ENCODE measurements at places on chromosomes 7 and 10.

GRCh38 chr7:80634505-80634904, 3.9 kb upstream of the CD36 start:
- no peak for DNase-seq

DNA sequence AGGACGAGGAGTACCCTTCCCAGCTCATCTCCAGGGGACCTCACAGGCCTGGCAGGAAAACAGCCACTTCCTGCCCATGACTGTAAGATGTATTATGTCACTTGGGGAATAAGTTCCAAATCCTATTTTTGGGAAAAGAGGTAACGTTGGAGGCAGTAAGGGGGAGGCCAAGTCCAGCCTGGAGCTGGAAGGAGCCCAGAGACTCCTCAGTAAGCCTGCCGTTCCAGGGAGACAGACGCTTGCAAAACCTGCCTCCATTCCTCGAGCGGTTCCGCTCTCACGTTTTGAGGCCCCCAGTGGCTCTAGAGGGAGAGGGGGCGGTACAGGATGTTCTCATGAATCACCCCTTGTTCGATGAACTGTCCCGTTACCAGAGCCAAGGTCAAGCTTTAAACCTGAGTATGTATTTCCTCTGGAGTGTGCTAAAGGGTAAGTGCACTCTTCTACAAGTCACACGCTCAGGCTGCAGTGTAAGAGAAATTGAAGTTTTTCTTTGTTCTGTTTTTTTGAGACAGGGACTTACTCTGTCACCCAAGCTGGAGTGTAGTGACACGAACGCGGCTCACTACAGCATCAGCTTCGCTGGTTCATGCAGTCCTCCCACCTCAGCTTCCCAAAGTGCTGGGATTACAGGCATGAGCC, 45.5 kb upstream of the CYTH3 start:
- DNase-seq: no peak

DNA sequence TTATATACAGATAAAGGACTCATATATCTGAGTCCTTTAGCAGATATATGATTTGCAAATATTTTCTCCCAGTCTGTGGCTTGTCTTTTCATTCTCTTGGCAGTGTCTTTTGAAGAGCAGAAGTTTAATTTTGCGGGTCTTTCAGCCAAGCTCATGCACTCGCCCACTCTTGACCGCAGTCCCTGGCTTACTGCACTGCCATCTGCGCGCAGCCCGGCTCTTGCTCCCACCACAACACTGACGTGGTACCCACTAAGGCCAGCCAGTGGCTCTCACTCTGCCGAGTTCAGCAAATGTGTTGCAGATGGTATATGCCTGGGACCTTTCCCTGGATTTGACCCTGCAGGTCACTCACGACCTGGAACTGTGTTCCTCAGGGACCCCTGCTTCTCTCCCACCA, 74.3 kb downstream of the CDH23 start:
- no peak for DNase-seq

DNA sequence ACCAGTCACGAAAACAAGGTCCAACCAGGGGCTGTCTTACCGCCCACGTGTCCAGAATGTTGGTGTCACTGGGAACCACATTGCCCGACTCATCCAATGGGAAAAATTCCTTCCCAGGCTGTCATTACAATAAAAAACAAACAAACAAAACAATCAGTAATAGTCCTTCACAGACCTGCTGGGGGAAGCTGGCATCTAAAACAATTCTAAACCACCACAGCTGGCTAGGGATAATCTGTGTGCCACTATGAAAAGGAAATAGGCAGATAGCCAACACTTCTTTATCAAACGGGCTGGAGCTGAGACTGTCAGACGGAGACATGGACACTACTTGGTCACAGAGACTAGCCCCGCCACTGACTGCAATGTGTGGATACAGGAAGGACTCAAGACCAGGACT, 9.2 kb downstream of the AKR1B1 start:
- DNase-seq: no peak

DNA sequence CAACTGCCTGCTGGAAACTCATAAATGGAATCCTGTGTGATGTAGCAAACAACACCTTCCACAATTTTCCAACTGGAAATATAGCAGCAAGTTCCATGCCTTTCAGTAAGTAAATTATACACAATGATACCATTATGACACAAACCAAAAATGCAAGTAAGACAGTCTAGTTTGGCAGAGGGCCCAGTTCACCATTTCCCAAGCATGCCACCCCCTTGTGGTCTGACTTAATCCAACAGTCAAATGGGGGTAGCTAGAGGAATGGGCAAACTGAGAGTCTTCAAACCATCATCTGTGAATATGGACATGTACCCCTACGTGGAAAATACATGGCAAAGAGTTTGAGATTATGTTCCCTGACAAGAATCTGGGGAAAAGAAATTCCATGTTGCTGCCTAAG, 137.6 kb upstream of the VWC2 start:
- no peak for DNase-seq

DNA sequence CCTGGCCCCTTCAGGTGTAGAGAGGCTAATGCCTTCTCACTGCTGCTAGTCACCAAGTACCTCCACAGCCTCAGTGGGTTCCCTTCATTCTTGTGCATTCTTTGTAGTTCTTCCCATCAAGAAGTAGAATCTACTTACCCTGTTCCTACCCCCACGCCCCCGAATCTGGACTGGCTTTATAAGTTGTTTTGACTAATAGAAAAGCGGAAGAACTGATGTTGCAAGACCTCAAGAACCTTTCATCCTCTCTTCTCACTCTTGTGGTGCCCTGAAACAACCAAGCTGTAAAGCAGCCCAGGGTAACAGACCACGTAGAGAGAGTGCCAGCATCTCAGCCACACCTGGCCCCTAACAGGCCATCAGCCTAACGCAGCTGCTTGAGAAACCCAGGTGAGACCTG, 23.2 kb upstream of the LAMB1 start:
- DNase-seq: no peak

GRCh38 chr10:54985732-54986131, 184.7 kb upstream of the PCDH15 start:
- DNase-seq: no peak

GRCh38 chr7:29019387-29019786, 61.3 kb upstream of the TRIL start:
- no peak for DNase-seq

GRCh38 chr7:28020302-28020940, 160.2 kb downstream of the JAZF1 start:
- peak; percentile 87 for DNase-seq

- DNase-seq: no peak
These were observed 31.7 kb downstream of the CISD1 start for GRCh38 chr10:58300676-58301075.

DNA sequence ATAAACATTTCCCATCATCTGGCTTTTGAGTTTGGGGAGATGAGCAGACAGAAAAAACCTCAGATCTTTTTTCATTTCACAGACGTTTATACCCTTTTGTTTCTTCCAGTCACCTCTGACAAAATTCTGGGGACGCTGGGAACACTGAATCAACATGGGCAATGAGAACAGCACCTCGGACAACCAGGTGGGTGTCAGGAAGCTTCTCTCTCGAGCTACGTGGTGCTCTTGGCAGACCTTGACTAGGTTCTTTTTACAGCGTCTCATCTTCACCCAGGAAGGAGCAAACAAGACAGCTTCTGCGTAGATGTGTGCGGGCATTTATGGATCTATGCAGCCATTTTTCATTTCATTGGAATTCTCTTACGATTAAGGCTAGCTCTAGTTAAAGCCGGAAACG, 32.9 kb downstream of the TACC2 start:
- no peak for DNase-seq

- no peak for DNase-seq
These were observed 323.7 kb upstream of the ANKRD30A start for GRCh38 chr10:36801660-36802059.

DNA sequence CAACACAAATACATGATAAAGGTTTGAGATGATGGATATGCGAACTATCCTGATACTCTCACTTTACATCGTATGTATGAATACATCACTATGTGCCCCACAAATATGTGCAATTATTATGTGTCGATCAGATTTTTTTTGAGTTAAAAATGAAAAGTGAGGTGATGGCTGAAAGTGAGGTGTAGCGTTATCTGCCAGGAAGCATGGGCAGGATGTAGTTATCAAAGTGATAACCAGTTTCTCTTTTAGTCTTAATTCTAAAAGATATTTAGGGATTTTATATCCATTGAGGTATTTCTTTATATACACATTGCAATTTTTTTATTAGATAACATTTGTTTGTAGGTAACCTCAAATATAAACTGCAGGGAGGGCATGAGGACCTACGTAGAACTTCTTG, 15.6 kb upstream of the KLF6 start:
- no peak for DNase-seq

- DNase-seq: no peak
These were observed 2.0 kb downstream of the SUPV3L1 start for GRCh38 chr10:69182005-69182404.

DNA sequence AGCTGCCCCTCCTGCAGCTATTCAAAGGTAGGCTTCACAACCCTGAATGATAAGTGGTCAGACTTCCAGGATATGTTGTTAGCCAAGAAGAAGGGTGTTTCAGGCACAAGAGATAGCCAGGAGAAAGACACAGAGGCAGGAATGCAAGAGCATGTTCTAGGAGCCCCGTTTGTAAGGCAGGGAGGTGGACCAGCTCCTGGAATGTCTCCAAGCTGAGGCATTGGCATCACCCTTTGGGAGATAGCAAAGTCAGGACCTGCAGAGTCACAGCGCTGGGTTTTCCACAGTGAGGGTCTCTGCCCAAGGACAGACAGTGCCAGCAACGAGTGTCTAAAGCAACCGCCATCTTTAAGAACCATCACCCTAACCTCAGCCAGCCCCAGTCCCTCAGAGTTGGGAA, 484.5 kb upstream of the ZMIZ1 start:
- no peak for DNase-seq

DNA sequence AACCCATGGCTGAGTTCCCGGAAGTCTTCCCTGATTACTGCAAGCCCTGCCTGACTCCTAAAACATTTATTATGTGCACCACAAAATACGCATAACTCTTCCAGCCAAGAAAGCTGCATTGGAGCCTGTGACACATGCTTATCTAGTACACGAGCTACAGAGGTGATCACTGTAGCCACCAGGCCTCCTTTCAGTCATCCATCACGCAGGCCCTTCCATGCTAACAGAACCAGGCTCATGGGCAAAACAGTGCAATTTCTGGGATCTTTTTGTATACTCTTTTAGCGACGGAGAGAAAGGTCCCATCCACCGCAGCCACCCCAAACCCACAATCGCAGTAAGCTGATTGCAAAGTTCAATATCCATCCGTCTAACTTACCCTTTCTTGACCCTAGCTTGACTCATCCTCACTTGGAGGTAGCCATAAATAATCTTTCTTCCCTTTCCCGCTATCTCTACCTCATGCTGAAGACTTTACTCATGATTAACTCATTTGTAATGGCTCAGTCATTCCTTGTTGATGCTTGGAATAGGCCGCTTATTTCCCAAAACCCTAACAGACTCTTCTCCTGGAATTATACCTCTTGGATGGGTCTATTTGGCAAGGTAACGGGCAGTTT, 1203.5 kb downstream of the TYW1 start:
- DNase-seq: no peak

- DNase-seq: no peak
These were observed 3.0 kb upstream of the MCM10 start for GRCh38 chr10:13158401-13158800.

DNA sequence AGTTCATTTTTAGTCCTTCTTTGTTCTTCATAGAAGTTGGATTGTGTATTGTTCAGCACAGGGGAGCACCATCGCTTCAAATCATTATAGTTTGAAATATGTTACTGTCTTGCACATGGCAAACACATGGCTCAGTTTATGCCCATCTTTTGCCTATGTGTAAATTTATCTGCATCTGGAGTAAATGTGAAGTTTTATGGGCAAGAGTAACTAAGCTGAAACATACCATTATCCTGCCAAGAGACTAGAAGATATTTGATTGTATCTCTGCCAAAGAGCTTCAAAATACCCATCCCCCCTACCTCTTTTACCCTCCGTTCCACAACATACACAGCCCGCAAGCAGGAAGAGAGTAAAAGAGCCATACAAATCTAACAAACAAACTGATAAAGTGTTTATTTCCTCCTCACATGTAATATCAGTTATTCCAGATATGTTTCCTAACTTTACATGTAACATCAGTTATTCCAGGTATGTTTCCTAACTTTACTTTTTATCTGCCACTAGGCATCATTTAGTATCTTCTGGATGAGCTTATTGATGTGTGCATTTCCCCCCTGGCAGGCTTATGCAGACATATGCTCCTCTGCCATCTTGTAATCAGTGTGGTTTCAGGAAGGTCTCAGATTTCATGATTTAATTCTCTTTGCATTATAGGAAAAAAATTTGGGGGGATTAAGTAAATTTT, 127.7 kb downstream of the SRI start:
- no peak for DNase-seq

GRCh38 chr7:98807068-98808048, 62.5 kb downstream of the TMEM130 start:
- DNase-seq: no peak

DNA sequence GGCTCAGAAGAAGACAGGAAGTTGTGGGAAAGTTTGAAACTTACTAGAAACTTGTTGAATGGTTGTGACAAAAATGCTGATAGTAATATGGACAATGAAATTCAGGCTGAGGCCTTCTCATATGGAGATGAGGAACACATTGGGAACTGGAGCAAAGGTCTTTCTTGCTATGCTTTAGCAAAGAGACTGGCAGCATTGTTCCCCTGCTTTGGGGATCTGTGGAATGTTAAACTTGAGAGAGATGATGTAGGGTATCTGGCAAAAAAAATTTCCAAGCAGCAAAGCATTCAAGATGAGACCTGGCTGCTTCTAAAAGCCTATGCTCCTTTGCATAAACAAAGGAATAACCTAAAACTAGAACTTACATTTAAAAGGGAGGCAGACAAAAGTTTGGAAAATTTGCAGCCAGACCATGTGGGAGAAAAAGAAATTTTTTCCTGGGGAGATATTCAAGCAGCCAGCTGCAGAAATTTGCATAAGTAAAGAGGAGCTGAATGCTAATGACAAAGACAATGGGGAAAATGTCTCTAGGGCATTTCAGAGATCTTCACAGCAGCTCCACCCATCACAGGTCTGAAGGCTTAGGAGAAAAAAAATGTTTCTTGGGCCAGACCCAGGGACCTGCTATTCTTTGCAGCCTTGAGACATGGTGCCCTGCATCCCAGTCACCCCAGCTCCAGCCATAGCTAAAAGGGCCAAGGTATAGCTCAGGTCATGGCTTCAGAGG, 16.5 kb upstream of the KCND2 start:
- DNase-seq: no peak

GRCh38 chr7:37071124-37071523, 346.8 kb upstream of the AOAH start:
- DNase-seq: no peak

- DNase-seq: no peak
These were observed 281.1 kb upstream of the PFKP start for GRCh38 chr10:2786251-2786650.

Measured in lower leg skin (tissue), 4 donors.